ENCODE measurements at places on chromosomes 4 and X.

DNA sequence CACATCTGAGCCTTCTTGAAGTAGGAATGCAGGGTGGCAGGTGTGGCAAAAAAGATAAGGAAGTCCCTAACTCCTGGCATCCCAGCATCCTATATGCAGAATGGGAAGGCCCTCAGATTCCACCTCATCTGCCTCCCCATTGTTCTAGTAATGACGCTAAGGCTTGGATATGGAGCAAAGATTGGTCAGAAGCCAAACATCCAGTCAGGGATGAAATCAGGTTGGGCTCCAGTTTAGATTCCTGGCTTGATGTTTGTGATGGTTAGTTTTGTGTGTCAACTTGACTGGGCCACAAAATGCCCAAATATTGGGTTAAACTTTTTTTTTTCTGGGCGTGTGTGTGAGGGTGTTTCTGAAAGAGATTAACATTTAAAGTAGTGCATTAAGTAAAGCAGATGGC lies 39.6 kb upstream of the MAGEA4 start:
- no peak for DNase-seq

- no peak for DNase-seq
These were observed 17.1 kb upstream of the C1QTNF7 start for GRCh38 chr4:15410750-15411149.

GRCh38 chrX:41095908-41096307 lies 10.7 kb downstream of the USP9X start:
- no peak for DNase-seq

- no peak for DNase-seq
These were observed 34.2 kb downstream of the CCDC149 start for GRCh38 chr4:24878636-24879016.

DNA sequence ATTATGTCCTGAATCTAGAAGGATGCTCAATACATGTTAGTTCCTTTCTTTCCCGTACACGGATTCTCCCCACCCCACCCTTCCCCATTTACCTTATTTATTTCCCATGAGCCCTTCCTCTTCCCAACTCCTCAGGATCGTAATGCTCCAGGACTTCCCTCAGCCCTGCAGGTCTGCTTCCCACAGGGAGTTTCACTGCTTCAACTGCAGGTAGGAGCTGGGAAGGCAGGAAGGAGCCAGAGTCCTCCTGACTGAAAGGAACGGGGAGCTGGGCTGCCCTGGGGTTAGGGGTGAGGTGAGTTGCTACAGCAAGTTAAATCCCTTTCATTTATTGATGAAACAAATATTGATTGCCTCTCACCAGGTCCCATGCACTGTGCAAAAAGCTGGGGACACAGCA lies 33.2 kb downstream of the SAT1 start:
- DNase-seq, result no peak

- DNase-seq, result peak; percentile 23
These were observed at the start of gene RAP2C for GRCh38 chrX:132219343-132219768. RAP2C (minus strand) TSS chrX:132219447; CDS start chrX:132217268, 2,179 bp downstream.

GRCh38 chrX:9164533-9165426 lies 130.9 kb upstream of the FAM9B start:
- no peak for DNase-seq

GRCh38 chr4:76361689-76362412 lies 55.3 kb downstream of the STBD1 start:
- no peak for DNase-seq

DNA sequence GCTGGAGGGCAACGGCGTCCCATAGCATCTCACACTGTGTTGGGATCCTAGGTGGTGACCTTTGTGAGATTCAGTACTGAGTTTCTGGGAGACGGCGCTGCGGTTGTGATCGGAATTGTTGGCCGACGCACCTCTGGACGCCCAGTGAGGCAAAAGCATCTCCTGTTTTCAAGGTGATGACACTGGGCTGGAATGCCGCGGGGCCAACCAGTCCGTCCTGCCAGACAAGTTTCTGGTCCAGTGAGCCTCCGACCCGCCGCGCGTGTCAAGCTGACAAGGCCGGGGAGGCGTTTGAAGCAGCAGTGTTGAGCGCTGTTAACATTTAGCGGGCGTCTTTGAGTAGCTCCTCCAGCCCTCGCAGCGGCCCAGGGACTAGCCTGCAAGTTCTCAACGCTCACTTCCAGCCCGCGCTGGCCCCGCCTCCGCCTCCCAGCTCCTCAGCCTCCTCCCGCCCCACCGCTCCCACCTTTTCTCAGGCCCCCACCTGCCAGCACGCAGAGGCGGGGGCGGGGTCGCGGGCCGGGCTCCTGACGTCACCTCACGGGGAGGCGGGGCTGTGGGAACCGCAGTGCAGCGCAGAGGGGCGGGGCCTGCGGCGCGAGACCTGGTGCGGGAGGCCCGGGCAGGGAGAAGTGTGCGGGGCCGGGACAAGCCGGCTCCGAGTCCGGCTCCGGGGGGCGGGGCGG lies 482 bp upstream of the CDS1 start:
- DNase-seq, result peak; percentile 87

DNA sequence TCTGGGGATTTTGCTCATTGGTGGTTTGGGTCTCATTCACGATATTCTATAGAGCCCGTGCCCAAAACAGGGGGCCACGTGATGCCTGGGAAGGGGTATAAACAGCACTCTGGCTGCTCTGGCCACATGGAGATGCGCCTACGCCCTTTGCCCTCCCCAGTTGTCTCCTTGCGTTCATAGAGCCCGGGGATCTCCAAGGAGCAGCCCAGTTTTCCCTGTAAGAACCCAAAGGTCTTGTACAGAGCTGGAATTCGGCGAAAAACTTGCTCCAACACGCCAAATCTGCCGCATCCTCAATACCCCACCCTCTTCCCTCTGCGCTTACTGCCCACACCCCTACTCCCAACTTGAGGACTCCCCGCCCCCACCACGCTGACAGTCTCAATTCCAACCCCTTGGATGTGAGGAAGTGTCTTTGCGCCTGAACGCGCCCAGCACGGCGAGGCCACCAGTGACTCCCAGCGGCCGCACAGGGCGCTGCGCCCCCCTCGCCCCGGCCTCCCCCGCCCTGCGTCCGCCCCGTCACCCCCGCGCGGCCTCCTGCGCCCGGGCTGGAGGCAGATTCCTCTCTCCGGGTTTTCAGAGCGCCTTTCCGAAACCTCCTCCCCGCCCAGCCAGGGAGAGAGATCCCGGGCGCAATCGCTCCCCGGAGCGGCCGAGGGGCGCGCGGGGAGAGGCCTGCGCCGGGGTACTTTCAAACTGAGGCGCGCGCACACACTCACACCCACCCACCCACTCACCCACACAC lies at the start of gene NHS:
Gene NHS (plus strand): TSS at position 582 of the 748 bp plus-strand sequence. CDS start 558 bp downstream, outside the sequence.
- peak; percentile 35 for DNase-seq

- no peak for DNase-seq
These were observed 126.9 kb upstream of the GUCY1A1 start for GRCh38 chr4:155539746-155540145.

- DNase-seq, result no peak
These were observed 313.9 kb downstream of the PABPC4L start for GRCh38 chr4:133887723-133888122.

DNA sequence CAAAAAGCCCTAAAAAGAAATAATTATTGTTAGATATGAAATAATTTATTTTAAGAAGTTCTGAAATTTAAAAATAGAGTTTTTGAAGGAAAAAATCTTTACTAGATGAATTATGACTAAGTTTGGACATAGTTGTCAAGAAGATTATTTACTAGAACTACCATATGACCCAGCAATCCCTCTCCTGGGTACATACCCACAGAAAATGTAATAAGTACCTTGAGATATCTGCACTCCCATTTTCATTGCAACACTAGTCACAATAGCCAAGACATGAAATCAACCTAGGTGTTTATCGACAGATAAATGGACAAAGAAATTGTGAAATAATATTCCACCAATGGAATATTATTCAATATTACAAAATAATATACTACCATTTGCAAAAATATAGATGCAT lies 109.9 kb downstream of the PDHA2 start:
- DNase-seq, result no peak

- no peak for DNase-seq
These were observed 41.2 kb upstream of the PDHA2 start for GRCh38 chr4:95798727-95799126.

- no peak for DNase-seq
These were observed 71.6 kb downstream of the PPARGC1A start for GRCh38 chr4:23818097-23818885.

DNA sequence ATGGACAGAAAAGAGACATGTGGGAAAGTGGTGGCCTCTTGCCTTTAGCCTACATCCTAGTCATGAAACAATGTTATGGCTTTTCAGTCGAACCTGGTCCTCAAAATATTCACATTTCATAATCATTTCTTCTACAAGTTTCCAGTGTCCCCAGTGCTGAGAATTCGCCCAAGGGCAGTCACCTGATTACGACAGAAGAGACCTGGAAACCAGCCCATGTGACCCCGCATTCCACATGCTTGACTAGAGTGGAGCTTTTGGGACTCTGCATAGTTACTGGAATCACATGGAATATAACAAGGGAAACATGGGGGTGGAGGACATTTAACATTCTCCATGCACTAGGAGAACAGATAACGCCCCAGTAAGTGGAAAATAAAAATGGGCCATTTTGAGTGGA lies 100.1 kb downstream of the PPARGC1A start:
- no peak for DNase-seq

GRCh38 chr4:56972809-56973208 lies 4.6 kb downstream of the NOA1 start:
- DNase-seq, result no peak

- DNase-seq, result no peak
These were observed 192.9 kb upstream of the RBPJ start for GRCh38 chr4:26127851-26128337.

GRCh38 chr4:158410272-158410671 lies 111.4 kb upstream of the RXFP1 start:
- no peak for DNase-seq

DNA sequence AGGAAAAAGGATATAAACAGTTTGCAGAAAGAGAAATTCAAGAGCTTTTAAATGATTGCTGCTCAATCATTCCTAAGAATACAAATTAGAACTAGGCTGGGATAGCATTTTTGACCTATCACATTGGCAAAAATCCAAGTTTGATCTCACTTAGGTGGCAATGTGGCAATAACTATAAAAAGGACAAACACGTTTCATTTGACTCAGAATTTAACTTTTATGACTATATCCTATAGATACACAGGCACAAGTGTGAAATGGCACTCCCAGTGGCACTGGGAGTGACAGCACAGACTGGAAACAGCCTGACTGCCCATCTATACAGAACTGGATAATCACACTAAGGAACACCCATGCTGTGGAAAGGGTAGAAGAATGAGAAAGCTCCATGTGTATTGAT lies 11.1 kb downstream of the CENPU start:
- no peak for DNase-seq

GRCh38 chr4:128979934-128980333 lies 113.4 kb downstream of the SCLT1 start:
- no peak for DNase-seq

GRCh38 chr4:159607809-159608208 lies 504.9 kb downstream of the RAPGEF2 start:
- no peak for DNase-seq

- DNase-seq, result no peak
These were observed 5.3 kb downstream of the CLDN22 start for GRCh38 chr4:183314806-183315205.

DNA sequence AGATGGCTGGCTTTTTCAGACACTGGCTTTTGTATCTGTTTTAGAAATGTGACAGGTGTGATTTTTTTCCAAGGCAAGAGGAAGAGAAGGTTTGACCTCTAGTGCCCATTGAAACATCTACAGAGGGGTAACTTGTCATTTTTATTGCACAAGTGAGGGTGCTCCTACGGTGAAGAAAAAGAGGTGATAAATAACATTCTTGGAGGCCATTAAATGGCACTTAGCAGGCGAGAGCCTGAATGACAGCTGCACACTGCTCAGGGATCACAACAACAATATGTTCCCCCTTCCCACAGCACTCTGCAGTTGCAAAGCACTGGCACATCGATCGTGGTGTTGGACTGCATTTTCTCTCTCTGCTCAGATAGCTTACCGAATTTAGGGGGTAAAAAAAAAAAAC lies 22.9 kb downstream of the FAM184B start:
- DNase-seq, result no peak

GRCh38 chr4:54898656-54899340 lies 226.6 kb downstream of the KDR start:
- no peak for DNase-seq

GRCh38 chr4:87882321-87882720 lies 49.6 kb downstream of the MEPE start:
- no peak for DNase-seq

DNA sequence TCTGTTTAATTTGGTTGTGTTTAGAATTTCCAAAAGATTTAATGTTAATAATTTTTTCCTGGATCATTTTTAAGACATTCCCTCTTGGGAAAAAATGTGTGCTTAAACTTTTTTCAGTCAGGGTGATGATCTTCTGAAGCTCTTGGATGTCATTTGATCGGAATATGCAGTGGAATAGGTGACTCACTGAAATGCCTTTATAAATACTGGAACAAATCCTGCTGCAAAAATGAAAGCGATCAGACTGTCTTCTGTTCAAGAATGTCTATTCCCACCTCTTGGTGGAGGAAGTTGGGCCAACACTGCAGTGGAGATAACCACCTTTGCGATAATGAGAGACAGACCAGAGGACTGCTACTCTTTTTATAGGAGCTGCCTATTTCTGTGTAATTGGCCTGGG lies 46.7 kb downstream of the LARP1B start:
- DNase-seq, result no peak

DNA sequence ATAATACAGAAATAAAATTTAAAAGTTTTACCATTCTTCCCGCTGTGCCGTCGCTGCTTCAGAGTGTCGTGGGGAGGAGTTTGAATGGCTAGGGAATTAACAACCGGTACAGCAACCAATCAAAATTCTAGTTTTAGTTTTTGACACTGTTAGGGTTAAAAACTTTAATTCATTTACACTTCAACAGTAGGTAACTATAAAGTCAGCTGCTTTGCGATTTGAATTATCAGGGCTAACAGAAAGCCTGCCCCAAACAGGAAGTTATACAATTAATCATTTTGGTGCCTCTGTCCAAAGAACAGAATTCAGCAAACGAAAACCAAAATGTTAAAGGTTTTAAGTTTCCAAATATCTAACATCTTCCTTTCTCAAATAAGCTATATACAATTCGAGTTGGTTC lies 2.3 kb downstream of the HNRNPD start:
- DNase-seq, result no peak

- DNase-seq, result no peak
These were observed 112.3 kb downstream of the ANAPC4 start for GRCh38 chr4:25489253-25489797.

DNA sequence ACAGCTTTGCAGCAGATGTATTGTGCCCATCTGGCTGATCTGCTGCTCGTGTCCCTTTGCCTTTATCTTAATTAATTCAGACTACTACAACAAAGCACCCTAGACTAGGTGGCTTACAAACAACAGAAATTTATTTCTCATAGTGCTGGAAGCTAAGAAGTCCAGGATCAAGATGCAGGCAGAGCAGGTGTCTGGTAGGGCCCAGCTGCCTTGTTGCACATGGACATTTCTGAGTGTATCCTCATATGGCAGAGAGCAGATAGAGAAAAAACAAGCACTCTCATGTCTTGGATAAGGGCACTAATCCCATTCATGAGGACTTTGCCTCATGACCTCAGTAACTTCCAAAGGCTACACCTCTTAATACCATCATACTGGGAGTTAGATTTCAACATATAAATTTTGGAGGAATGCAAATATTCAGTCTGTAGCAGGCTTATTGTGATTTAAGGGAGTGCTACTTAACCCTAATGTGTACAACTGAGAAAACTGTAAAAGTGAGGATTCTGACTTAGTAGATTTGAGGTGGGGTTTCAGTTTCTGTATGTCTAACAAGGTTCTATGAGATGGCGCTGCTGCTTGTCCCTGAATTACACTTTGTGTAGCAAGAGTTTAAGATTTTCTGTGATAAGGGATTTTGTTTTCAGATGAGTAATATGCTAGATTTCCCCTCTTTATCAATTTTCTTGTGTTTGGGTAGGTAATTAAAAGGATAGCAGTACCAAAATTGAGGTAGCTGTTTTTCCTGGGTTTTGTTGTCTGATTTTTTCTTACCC lies 473.2 kb upstream of the TECRL start:
- DNase-seq, result no peak
